ENCODE measurements at places on chromosomes 7 and 10.
A peak's percentile ranks its signal among the peaks of the same experiment; 100 is the strongest.

GRCh38 chr7:2005786-2006185, 227.0 kb downstream of the MAD1L1 start:
- DNase-seq = no peak

GRCh38 chr10:44334621-44335184, 50.2 kb downstream of the CXCL12 start:
- no peak for DNase-seq

DNA sequence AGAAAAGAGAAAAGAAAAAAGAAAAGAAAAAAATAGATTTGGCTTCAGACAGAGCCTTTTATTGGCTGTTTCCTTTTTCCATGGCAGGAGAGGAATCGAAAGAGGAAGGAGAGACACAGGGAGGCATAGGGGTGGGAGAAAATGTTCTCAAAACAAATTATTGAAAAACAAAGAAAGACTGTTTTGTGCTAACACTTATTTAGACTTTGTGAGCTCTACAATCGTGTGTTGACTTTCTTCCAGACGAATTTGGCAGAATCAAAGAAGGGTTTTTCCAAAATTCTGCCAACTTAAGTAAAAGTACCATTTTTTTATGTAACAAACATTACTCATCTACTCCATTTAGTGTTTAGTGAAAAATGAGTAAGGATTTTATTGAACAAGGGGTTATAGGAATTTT, 982.2 kb downstream of the REEP3 start:
- no peak for DNase-seq

DNA sequence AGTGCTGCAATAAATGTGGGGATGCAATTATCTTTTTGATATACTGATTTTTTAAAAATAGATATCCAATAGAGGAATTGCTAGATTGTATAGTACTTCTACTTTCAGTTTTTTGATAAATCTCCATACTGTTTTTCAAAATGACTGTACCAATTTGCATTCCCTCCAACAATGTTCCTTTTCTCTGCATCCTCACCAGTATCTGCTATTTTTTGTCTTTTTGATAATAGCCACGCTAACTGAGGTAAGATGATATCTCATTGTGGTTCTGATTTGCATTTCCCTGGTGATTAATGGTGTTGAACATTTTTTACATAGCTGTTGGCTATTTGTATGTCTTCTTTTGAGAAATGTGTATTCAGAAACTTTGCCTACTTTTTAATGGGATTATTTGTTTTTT, 217.7 kb upstream of the MTPN start:
- no peak for DNase-seq

GRCh38 chr7:39735903-39736302, 112.5 kb downstream of the RALA start:
- DNase-seq = no peak

- no peak for DNase-seq
Observed at GRCh38 chr7:84194484-84195271, at the start of gene SEMA3A. Gene SEMA3A (minus strand): TSS chr7:84194789. CDS start chr7:84194586, 203 bp downstream.

- no peak for DNase-seq
Observed at GRCh38 chr7:153193144-153193595, 433.6 kb downstream of the ACTR3B start.

GRCh38 chr10:102650655-102651454, 6.6 kb downstream of the TRIM8 start:
- no peak for DNase-seq

GRCh38 chr10:122213766-122214165, 57.3 kb upstream of the BTBD16 start:
- DNase-seq = no peak

GRCh38 chr10:75450075-75450445, 18.6 kb downstream of the LRMDA start:
- DNase-seq = no peak

- no peak for DNase-seq
Observed at GRCh38 chr7:23315366-23315765, 16.2 kb downstream of the MALSU1 start.

- DNase-seq = no peak
Observed at GRCh38 chr10:72308320-72308987, 34.7 kb downstream of the DDIT4 start.

DNA sequence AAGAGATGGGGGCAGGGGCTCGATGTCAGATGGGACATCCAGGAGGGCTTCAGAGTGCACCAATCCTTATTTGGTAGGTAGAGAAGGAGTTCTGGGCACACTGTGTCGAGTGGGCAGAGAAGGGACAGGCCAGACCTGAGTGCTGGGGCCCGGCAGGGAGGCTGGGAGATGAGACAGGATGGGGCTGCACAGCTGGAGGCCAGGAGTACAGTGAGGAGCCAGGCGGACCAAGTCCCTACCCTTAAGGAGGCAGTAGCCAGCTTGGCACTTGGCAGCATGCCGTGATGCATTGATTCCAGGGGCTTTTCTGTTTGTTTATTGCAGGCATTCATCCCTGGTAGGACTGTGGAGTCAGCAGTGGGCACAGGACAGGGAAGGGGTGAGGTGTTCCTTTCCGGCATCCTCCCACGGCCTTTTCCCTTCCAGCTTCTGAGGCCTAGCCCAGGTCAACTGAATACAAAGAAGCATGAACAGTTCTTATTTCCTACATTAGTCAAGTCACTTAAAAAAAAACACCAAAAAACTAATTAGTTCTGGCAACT, 168.8 kb upstream of the CDCA7L start:
- DNase-seq = no peak

DNA sequence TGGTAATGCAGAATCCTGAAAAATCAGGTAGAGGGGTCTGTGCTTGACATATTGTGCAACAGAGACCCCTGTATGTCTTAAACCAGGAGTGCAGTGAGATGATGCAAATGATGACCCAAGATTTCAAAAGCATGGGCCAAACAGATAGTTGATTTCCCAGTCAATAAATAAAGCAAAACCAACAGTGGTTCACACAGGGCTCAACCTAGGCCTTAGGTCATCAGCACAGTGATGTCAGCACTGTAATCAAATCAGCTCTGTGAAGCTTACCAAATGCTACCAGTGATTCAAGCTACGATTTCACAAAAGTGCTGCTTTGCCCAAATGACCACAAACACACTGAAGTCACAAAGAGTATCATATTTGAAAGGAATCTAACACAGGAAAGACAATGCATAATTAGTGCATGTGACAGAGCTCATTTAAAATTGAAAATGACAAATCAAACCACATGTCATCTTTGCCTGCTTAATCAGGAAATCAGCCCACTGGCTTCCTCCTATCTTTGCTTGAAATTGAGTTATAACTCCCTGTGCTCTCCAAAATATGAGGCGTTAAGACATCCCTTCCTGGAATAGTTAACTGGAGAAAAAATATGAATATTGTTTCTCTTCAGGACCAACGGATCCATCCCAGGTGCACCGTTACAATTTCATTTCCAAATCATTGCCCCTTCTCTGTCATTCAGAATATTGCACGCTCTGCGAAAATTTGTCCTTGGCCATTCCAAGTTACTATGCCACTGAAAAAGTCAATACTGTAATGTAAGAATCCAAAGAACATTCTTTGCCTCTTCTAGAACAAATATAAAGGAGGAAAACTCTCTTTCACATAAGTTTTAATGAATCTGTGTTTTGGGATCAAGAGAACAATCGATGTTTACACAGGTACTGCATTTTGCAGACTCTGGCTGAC, 41.9 kb upstream of the ASL start:
- no peak for DNase-seq

DNA sequence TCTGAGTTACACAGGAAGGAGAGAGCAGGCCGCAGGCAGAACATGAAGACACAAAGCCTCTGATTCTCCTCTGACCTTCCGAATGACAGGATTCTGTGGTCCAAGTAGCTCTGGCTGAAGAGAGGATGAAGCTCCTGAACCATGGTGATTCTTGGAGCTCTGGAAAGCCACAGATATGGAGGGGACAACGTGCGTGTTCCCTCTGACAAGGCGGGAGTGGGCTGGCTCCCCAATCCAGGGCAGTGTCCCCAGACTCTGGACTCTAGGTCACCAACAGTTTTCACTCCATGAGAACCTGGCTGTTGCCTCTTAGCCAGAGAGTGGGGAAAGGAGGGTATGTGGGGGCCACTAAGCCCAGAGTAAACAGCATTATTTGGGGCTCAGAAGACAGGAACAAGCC, 7.4 kb upstream of the TRPV6 start:
- DNase-seq = no peak

GRCh38 chr7:30969604-30969970, 5.8 kb downstream of the GHRHR start:
- DNase-seq = no peak

DNA sequence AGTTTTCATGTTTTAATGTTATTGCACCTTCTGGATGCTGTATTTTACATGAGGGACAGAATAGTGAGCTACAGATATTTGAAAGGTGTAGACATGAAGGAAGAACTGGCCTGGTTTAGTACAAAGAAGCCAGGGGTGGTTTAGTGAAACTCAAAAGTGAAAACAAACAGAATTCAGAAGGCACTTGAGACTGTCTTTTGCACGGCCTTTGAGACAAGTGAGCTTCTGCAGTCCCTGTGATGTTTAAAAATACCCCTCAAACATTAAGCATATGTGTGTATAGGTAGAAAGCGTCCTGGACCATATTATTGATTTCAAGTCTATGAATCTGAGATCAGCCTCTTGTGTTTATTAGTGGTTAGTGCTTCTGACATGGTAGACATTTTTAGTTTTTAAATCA, 118.9 kb downstream of the CDK14 start:
- DNase-seq = no peak

DNA sequence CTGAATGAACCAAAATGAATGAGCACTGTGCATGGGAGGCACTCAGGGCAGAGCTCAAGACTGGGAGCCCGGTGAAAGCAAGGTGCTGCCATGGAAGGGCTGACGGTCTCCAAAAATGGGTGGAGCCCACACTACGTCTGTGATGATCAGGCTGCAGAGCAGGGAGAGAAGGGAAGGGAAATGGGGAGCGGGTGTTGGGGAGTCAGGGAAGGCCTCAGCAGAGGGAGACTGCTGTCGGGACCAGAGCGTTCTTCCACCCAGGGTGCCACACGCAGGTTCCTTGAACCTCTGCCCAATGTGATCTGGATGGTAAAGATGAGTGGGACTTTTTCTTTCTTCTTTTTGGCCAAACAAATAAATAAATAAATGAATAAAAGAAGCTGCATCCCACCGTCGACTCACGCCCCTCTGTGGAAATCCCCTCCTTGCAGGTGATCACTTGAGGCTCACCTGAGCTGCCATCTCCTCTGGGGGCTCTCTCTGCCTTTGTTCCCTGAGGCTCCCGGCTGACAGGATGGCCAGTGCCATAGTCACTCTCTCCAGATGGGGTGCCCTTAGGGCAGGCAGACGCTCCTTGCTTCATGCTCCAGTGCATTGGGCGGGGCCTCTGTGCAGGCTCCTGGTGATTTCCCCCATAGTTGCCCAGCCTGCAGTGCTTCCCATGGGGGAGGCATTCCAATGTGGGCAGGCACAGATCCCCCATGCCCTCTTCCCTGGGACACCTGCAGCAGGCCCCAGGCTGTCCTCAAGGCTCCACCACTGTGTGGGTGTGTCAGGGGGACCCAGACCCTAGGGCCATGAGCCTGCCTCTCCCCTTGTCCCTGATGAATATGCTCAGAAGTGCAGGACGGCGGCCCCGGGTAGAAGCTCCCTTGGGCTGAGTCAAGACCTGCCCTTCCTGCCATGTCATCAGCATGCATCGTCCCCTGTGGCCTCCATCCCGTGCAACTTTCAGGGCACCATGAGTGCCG, 131.8 kb downstream of the PTPN20 start:
- DNase-seq = no peak

DNA sequence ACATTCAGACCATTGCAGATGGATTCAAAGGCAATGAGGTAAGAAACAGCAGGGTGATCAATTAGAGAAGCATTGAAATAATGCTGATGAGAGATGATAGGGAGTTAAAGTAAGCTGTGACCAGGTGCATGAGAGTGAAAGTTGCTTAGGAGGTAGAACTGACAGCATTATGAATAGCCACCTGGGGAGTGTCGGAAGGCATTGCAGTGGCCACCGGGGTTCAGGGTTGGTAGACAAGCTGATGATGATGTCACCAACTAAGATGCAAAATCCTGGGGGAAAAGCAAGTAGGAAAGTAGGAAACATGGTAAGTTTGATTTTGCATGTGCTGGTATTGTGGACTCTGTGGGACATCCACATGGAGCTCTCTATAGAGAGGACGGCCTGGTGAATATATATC, 211.9 kb upstream of the ETV1 start:
- no peak for DNase-seq

GRCh38 chr10:13299437-13300287, at the start of gene PHYH:
Gene PHYH (minus strand): TSS chr10:13300064. CDS start chr10:13300042, 22 bp downstream.
- peak; percentile 57 for DNase-seq

DNA sequence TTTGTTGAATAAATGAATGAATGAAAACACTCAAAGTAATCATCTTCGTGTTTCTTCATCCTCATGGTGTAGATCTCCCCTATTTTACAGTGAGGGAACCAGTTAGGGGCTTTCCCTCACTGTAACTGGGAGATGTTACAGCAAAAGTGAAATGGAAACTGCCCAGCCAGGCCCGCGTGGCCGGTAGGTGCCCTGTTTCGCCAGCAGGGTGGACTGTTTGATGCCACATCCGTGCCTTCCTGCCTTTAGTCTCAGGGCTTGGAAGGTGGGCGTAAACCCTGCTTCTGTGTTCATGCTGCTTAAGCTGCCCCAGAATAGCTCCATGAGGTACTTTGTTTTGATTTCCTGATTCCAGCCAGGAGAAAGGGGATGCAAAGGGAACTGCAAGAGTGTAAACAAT, 268.8 kb downstream of the PLXNA4 start:
- DNase-seq = no peak

- no peak for DNase-seq
Observed at GRCh38 chr10:11505639-11506038, 105.8 kb downstream of the USP6NL start.

DNA sequence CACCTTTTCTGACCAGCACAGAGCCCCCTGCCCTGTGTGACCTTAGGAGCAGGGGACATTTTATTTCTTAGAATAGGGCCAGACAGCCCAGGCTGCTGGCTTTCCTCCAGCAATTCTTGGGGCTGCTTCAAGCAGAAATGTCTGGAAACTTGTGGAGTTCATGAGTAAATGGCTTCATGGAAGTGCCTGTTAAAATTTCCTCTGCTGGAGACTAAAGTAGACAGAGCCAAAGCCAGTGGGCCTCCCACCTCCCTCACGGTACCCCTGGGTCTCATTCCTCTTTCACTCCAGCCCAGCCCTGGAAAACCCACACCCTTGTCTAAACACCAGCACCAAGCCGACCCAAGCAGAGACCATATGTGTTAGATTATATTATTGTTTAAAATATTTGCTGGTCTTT, 505.5 kb upstream of the ZMIZ1 start:
- DNase-seq = no peak

DNA sequence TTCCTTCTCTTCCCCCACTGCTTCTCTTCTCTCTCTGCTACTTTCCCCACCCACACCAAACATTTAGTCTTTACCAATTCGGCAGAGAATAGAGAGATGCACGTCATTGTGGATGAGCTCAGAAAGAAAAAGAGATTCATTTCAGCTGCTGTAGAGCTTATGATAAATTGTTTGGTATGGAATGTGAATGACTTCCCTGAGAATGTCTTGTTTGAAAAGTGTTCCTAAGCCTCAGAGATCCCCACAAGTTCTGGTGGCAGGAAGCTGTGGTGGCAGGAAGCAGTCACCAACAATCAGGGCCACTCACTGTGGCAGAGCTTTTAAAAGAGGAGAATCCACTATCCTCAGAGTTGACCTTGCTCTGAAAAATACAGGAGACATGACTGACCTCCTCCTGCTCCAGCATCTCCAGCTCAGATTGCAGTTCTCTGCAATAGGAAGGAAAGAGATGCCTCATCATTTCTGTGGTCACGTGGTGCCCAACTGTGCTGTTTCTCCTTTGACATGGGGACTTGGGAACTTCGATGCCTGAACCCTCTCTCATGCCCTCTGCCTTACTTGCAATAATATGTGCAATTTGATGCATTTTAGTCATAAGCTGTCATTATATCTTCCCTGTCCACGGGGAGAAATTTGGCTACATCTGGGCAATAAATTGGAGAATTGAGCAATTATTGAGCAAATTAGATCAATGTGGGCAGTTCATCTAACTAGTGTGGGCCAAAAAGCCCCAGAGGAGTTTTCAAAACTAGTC, 76.5 kb downstream of the BMPER start:
- DNase-seq = no peak

Measured in stimulated activated CD8-positive, alpha-beta memory T cell treated with anti-CD3 and anti-CD28 coated beads, Interleukin-15, amount 100 ng/mL, for 24 hours (primary cell).